Progenitor cell of endocrine pancreas (in vitro differentiated cells): ENCODE measurements at places on chromosomes 5 and 9. TPM values are rescaled to one million over a fixed set of nuclear protein-coding genes. Genes with fewer than 3 reads are reported as not detected.

DNA sequence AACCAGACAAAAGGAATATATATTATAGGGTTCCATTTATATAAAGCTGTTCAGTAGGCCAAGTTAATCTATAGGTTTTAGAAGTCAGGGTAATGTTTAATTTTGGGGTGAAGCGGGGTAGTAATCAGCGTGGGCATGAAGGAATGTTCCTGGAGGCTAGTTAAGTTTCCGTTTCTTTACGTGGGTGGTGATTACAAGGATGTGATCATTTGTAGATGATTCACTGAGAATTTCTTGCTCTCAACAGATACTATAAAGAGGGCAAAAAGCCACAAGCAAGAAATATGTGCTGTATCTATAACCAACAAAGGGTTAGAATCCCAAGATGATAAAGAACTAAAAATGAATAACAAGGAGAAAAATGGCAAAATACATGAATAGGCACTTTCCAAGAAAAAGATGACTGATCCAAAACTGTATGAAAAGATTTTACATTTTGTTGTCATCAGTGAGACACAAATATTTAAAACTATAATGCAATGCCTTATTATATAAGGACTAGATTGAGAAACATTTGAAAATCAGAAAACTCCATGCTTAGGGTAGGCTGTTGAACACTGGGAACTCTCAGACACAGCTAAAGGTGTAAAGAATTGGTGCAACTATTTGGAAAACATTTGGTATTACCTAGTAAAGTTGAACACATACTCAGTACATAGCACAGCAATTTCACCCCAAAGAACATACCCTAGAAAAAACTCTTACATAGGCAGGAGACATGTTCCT lies 224.3 kb upstream of the S1PR3 start:
- no peak for DNase-seq

- no peak for DNase-seq
Observed at GRCh38 chr5:109455598-109456096, 45.9 kb upstream of the PJA2 start.

DNA sequence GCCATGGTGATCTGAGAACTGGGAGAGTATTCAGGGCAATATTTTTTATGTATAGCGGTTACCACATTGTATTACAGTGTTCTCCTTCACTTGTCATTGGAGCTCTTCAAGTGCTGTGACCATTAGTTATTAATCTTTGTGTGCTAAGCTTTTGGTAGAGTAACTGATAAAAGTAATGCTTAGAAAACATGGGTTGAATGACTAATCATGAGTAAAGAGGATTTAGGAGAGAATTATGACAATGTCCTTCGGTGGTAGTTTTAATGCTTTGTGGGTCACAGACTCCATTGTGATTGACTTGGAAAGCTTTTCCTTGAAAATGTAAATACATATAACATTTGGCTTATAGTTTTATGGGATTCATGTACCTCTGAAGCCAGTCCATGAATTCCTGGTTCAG lies 21.4 kb downstream of the TGFBR1 start:
- DNase-seq = no peak

DNA sequence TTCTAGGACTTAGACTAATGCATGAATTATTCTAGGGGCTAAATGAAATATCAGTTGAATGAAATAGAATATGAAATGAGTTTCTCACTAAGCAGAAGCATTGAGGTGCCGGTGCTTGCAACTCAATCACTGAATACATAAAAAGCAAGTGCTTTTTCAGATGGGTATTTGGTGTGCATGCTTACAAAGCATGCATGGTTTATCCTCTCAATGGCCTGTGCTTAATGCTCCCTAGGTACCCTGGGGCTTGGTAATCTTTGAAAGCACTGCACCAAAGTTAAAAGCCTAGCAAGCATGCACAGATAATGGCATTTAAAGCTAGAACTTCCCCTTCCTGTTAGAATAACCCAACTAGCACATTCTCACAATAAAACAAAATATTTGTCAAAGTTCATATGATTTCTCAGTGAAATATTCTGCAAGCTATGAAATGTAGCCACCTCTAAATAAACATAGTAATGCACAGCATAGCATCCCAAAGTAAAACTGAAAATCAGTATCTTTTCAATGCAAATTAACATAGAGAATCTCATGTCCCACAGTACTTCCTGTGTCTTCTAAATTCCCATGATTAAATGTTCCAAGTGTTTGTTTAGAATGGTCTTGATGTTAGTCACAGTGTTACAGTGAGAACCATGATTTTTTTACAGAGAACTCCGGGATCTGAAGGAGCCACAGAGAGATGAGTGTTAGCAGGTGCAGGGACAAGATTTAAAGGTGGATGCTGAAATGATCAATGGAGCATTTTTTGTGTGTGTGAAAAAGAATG lies 143.4 kb upstream of the CDH6 start:
- no peak for DNase-seq

- DNase-seq = no peak
Observed at GRCh38 chr5:59293700-59294099, 599.8 kb downstream of the PDE4D start.

DNA sequence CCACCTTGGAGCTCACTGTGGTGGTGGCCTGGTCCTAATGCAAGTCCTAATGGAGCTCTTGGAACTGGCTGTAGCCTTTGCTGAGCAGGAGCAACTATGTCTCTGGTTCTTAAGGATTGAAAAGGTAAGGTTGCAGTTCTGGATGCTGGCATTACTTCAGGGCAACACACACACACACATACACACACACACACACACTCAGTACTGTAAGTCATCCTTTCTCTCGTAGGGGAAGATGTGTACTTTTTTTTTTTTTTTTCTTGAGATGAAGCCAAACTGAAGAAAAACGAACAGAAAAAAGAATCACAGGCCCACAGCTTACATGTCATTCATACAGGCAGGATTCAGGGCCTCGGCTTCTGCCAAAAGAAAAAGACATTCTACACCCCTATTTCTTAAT lies 81.1 kb upstream of the RPS23 start:
- DNase-seq = no peak

DNA sequence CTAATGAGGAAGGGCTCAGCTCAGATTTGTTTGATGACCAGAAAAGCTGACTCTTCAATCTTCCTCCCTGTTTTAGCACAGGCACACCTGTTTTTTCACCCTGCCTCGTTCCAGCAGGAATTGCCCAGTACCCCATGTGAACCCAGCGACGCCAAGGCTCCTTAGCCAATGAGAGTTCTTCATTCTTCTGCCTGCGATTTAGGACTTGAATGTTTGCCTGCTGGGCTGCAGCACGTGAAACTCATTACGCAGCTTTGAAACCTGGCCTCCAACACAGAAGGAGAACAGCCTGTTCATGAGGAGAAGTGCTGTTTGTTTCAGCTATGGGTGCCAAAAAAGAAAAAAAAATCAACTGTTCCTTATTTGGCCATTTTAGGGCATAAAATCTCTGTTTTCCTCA lies 315.5 kb downstream of the TRPM3 start:
- DNase-seq = no peak

DNA sequence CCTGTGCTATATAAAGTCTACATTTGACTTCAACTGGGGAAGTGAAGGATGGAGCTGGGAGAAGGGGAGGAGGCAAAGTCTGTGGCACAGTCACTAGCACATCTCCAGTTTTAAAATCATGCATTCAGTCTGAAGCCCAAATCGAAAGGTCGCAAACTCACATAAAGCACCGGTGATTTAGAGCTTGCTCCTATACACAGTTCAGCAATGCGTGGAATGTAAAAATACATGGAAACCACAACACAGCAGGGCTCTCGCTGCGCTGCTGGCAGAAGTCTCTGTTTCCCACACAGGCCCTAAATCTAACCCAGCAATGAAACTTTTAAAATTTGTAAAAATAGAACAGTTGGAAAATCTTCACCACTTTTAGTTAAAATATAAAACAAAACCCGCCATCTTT lies 68.2 kb downstream of the EBF1 start:
- DNase-seq = no peak

LCN10 gene
- 0.42 TPM in 1 of 2 replicates, not detected in the other for total RNA-seq

GNE gene
- 9.9 and 12.3 TPM in 2 replicates for total RNA-seq

ADRA1B gene
- total RNA-seq = 0.57 and 0.71 TPM in 2 replicates
